ENCODE measurements at places on chromosomes 7 and 10. TPM values are rescaled to one million over a fixed set of nuclear protein-coding genes. Genes with fewer than 3 reads are reported as not detected.

LBX1 gene
- total RNA-seq = not detected

TMEM140 gene
- 19.4 TPM for total RNA-seq

HMX3 gene
- not detected for total RNA-seq

AZGP1 gene
- total RNA-seq = 52.6 TPM

SPDYE1 gene
- not detected for total RNA-seq

SLC16A9 gene
- 3.8 TPM for total RNA-seq

GRCh38 chr10:50799595-50799994 lies 59.9 kb downstream of the ASAH2B start:
- H3K4me3 ChIP-seq = no peak overlapping the region
- DNase-seq = no peak
- no peaks in the 10 kb centered on the region for H3K27me3 ChIP-seq

All from hepatocyte (in vitro differentiated cells).